RPMI8226 (cell line): ENCODE measurements at places on chromosomes 11 and 22.
A peak's percentile ranks its signal among the peaks of the same experiment; 100 is the strongest.

- no peak for DNase-seq
These were observed 9.6 kb downstream of the RCN1 start for GRCh38 chr11:32100495-32100894.

- no peak for DNase-seq
These were observed 10.8 kb downstream of the BLID start for GRCh38 chr11:122105044-122105758.

- DNase-seq = no peak
These were observed 26.6 kb upstream of the MYEOV start for GRCh38 chr11:69267395-69267805.

GRCh38 chr11:34366522-34366921 is 8.7 kb upstream of the ABTB2 start:
- no peak for DNase-seq

DNA sequence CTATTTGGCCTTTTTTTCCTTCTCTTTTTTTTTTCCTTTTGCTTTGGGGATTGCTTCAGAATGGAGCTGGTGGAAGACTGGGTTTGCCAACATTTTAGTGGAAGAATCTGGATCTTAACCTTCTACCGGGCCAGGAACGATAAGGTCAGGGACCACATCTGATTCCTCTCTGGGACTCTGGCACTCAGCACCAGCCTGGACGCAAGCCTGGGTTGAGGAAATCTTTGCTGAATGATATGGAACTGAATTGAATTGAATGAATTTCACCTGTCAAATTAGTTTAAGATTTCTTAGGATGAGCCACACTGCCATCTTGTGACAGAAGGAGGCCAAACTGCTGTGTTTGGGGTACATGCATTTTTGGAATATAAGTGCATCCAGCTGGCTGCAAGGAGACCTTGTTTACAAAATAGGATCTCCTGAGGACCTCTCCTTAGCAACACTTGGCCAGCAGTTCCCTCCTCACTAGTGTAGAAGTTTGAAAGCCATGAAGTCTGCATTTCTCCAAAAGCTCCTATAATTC is 30.4 kb downstream of the TPBGL start:
- peak; percentile 54 for DNase-seq

DNA sequence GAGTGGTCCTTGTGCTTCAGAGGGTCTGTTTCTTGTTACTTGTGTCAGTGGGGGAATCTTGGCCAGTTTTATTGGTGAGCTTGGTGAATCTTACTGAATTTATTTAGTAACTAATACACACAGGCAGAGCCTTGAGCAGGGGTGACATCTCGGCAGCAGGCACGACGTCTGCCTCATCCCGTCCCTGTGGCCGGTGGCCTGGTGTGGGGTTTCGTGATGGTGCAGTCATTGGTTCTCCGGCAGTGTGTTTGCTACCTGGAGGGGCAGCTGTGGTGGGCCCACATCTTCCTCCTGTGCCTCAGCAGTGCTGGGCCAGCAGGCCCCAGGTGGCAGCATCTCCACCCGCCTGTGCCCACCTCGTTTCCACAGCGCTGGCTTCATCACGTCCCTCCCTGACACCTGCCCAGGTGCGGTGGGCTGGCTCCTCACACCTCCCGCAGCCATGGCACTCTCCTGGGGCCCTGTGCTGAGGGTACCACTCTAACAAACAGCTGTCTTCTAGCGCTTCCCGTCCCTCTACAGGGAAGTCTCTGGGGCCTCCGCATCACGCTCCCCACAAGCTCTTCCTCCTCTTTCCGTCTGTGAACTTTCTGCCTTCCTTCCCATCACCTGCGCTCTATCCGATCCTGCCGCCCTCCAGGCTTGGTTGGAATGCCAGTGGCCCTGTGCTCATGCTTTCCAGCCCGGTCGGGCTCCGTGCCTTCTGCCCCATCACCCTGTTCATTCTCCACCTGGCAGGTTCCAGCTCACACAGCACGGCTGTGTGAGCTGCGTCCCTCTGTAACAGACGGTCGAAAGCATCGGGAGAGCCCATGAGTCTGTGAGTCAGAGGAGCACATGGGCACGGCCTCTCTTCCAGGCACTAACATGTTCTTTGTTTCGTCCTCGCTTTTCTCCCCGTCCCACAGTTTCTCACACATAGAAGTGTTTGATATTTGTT is 203.4 kb downstream of the TBC1D22A start:
- no peak for DNase-seq
